ENCODE measurements at places on chromosomes 3 and 15.

GRCh38 chr3:179321668-179322285 lies 1.1 kb upstream of the ZNF639 start:
- DNase-seq, result no peak

- DNase-seq, result no peak
Observed at GRCh38 chr3:186722457-186722856, 5.3 kb downstream of the KNG1 start.

DNA sequence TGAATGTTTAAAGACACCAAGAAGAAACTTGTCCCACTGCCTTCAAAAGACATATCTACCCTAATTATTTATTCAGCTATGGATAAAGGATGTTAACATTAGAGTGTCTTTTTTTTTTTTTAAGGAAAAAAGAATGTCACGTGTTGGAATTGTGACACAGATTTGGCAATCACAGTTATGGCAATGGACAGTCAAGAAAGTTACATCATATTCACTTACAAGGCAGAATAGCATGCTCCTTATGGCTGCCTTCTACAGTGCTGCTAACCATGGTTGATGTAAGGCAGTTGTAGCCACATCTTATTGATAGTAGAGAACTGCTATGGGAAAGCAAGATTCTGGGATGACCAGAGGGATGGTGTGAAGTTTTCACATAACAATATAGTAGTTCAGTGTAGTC lies 128.8 kb upstream of the ZBTB20 start:
- DNase-seq, result no peak

DNA sequence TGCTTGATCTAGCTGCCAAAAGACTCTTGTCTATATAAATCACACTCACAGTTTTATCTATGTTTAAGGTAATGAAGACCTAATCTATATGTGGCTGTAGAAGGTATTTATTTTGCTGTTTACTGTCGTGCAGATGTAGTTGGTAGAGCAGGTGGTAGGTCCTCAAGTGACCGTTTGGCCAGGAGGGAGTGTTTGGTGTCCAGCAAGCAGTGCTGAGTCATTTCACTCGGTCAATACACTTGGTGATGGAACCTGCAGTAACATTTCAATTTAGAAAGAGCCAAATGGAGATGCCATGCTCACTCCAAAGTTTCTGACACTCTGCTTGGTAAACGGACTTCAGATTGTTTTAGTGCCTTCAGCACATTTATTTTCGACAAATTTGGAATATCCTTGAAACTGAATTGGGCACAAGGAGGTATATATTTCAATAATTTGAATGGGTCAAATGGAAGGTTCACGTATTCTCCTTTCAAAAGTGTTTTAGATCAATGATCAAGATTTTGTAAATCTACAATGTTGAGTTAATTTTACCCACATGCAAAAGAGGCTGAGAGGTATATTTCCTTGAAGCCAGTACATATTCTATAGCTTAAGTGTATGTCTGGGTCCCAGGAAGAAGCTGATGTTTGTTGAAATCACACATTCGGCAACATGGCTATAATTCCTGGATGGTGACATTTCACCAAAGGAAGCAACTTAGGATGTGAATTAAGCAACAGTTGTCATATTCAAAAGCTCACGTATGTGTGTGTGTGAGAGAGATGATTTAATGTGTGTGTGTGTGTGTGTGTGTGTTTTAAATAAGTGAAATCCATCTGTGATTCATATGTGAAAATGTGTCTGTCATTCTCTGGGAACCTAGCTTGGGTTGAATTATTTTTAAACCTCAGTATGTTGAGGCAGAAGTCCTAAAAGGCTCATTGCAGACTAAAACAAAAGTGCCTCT lies 7.7 kb upstream of the CX3CR1 start:
- no peak for DNase-seq

DNA sequence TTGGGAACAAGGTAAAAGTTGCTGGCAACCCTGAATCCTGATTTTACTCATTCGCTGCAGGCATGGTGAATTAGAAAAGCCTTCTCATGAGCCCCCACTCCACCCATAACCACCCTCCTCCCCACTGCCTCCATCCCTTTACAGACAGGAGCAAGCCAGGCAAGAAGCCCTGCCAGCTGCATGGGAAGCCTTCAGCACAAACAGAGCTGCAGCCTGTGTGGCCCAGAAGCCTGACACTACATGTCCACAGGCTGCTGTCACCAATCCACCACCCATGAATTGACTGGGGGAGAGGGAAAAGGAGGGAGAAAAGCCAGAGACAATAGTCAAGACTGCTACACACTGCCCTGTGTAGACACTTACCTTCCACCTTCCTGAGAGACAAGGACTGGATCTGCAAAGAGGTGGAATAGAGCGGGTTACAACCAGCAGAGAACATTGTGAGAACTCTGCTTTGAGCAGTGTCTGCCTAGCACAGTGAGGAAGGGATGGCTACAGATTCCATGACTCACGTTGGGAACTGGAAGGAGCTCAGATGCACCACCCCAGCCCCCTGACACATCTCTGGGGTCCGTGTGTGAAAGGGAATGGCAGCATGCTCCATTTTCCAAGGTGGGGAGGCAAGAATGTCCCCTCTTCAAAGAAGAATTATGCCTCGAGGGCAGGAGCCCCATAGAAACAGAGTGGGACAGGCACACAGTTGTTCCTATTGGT lies 33.9 kb downstream of the DZIP1L start:
- no peak for DNase-seq

GRCh38 chr3:155495387-155495786 lies 201.9 kb upstream of the STRIT1 start:
- DNase-seq, result no peak

DNA sequence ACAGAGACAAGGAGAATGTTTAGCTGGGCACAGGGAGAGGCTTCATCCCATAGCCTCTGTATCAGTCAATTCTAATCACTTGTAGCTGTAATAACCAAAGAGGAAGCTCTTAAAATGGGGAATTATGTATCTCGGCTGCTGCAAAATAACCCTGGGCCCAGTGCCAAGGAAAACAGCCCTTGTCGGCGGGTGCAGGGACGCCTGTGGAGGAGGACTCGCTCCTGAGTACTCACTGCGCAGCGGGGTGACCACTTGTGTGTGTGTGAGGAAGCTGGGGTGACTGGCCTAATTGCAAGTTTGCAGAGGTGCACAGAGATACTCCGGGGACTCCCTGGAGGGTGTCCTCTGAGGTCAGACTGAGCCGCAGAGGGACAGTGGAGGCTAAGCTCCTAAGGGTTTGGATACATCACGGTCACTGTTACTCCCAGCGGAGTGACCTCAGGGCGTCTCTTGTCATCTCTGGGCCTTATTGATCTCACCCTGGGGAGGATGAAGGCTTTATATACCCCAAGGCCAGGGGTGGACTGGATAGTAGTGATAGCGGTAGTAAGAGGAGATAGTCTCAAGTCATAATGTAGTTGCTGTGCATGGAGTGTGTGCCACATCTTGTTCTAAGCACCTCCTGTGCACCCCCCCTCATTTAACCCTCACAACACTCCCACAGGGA lies 37.2 kb downstream of the SLC6A6 start:
- no peak for DNase-seq

DNA sequence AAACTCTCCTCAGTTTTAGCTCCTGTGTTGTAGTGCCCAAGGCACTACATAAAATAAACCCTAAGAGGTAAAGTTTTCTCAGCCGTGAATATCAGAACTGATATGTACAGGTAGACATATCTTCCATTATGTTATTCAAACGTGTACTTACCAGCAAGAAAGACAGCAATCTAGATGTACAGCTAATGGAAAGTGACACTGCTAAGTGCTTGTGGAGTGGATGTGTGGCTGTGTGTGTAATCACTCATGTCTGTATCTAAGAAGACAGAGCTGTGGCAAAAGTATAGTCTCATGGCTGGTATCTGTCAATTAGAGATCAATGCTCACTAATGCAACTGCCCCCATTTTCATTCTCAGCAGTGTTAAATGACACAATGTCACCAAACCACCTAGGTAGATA lies 101.3 kb downstream of the FMN1 start:
- DNase-seq, result no peak

GRCh38 chr3:142892714-142893113 lies 3.8 kb upstream of the PCOLCE2 start:
- DNase-seq, result no peak

- no peak for DNase-seq
Observed at GRCh38 chr15:94196531-94196930, 34.8 kb upstream of the MCTP2 start.

DNA sequence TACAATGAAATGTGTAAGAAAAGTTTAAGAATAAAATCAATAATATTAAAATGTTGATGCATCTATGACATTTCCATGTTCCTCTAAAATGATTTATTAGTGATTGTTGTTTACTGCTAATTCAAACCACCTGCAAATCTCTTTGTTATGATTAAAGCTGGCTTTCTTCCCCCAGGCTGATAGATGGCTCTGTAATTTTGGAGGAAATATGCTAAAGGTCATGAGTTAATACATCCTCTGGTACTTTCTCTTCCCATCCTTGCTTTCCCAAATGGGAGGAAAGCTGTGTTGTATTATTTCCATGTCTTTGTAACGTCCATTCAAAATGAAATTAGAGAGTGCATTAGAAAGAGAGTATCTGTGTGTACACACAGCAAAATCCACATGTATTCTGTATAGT lies 139.5 kb upstream of the TMCO5A start:
- DNase-seq, result no peak

DNA sequence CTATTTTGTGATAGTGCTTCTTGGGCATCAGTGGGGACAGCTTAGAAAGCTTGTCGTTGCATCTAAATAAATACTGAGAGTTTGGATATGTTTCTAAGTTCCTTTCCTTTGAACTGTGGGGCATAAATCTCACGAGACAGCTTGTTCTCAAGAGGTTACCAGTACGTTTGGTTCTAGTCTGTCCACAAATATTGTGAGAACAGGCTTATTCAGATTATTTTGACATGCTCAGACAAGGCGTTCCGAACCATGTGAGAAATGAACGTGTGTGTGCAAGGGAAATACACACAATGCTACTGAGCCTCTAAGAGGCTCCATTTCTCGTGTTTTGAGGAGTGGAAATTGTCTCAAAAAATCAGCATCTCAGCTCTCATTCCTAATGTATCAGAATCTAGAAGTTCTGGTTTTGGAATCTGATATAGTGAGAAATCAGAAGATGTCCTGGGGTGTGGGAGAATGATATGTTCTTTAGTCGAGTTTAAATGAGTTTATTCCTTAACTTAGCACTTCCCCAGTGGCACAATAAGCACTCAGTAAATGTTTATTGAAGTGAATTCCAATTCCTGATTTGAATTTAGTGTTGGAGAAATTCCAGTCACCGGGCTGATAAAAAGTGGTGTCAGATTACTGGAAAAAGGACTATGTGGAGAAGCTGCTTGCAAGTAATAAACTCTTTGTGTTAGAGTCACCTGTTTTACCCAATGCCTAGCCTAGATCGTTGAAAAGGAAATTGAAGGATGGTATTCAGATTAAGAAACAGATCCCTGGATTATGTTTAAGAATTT lies 481.5 kb downstream of the LPP start:
- DNase-seq, result no peak

GRCh38 chr3:122019493-122019892 lies 2.6 kb downstream of the ILDR1 start:
- DNase-seq, result no peak

GRCh38 chr3:186529201-186529999 lies 14.8 kb downstream of the CRYGS start:
- DNase-seq, result no peak

GRCh38 chr15:87638554-87639083 lies 617.9 kb downstream of the NTRK3 start:
- DNase-seq, result no peak

GRCh38 chr3:177781686-177782161 lies 584.4 kb upstream of the TBL1XR1 start:
- no peak for DNase-seq

DNA sequence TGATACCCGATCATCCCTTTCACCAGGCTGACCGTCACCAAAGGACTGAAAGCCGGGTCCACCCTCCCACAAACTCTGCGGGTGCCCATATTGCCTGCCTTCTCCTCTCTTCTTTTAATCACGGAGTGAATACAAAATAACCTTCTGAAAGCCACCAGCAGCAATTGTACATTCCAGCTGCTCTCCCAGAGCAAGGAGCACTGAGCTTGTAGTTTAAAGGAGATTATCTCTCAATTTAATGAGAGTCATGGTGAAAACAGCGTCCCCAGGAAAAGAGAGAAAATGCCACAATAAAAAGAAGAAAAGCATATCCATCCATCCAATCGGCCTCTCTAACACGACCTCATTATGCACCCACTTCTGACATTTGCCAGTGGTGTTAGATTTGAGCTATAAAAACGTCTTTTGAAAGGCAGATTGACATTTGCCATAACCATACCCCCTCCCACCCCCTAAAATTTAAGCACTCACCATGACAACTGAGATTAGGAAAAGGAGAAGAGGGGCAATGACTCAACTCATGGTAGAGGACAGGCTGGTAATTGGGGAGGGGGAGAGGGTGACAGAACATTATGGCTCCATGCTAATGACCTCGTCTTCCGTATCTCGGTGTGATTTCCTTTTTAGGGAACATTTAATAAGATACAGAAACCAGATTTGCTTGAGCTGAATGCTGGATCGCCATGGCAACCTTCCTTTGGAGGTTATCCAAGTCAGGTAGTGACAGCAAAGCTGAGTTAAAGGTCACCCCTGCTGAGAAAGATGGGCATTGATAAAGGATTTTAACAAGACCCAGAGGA lies 106.2 kb downstream of the ST8SIA2 start:
- no peak for DNase-seq

DNA sequence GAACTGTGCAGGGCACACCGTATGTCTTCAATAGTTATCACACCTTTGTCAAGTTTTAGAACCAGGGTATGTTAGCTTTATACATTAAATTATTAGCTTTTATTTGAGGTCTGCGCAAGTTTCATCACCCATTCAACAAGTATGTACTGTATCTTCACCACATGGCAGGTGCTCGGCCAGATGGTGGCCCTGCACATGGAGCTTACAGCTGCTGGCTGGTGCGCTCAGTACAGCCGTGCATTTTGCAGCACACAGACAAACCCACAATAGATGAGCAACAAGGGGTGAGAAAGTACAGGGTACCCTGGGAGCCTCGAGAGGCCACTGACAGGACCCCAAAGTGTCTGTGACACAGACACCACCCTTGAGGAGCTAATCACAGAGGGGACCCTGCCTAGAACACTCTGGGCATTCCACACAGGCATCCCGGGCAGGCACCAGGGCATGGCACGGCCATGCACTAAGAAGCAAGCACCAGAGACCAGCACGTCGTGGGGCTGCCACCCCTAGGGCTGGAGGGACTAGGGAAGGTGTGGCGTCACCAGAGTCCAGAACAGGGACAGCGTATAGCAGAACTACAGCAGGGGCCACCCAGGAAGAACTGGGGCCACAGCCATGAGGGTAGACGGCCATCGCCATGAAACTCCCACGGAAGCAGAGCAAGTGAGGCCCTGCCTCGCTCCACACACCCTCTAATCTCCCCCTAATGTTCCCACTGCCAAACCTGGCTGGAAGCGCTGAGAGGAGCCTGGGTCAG lies 27.4 kb downstream of the ZXDC start:
- DNase-seq, result no peak

- DNase-seq, result no peak
Observed at GRCh38 chr3:43041517-43041916, 62.4 kb downstream of the GASK1A start.

DNA sequence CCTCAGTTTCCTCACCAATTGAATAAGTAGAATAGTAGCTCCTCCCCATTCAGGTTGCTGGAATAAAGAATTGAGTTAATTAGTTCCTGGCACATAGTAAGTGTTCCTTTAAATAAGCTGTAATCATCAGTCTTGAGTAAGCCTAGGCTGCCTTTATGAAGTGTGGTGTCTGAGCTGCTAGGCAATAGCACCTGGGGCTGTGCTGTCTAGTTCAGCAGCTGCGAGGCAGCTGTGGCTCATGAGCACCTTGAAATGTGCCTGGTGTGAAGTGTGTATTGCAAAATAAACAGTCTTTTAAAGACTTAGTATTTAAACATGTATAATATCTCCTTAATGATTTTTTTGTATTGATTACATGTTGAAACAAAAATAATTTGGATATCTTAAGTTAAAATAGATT lies 77.6 kb downstream of the TOP2B start:
- DNase-seq, result no peak

GRCh38 chr3:112471596-112472325 lies 27.5 kb downstream of the BTLA start:
- DNase-seq, result no peak

Data from RWPE2 (cell line).